ENCODE measurements at places on chromosomes 16 and 17.

DNA sequence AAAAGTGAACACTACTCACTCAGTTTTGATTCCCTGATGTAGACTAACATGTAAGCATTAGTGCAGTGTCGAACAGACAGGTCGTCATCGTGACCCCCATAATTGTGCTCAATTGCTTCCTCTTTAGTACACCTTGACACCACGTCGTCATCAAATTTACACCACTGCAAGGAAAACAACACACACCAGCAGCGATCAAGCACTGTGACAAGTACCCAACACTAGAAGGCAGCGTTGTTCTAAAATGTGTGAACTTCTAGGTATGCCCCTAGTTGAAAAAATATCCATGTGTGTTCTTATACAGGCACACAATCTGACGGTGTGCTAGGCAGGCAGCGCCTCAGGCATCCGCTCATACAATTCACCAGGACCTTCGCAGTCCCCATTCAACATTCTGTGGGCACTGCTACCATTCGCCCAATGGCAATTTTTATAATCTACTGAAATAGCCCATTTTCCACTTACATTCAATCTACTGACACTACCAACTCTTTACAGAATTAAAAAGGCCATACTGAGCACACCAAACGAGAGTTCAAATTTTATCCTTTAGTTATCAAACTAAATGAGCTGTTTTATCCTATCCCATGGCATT lies 23.1 kb downstream of the LITAFD start:
- peak; percentile 38 for DNase-seq

DNA sequence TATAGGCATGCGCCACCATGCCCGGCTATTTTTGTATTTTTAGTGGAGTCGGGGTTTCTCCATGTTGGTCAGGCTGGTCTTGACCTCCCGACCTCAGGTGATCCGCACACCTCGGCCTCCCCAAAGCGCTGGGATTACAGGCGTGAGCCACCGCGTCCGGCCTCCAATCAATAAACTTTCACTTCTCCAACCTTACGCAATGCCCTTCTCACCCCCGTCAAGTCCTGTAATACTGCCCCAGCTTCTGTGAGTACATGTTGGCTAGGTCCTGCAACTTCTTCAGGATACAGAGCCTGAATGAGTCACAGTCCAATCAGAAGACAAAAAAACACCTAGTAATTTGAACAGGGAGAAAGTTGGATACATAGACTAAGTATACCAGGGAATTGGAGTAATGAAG lies 47.1 kb upstream of the PHOSPHO1 start:
- DNase-seq = no peak

GRCh38 chr17:30534298-30534697 lies 57.1 kb downstream of the GOSR1 start:
- DNase-seq = no peak

DNA sequence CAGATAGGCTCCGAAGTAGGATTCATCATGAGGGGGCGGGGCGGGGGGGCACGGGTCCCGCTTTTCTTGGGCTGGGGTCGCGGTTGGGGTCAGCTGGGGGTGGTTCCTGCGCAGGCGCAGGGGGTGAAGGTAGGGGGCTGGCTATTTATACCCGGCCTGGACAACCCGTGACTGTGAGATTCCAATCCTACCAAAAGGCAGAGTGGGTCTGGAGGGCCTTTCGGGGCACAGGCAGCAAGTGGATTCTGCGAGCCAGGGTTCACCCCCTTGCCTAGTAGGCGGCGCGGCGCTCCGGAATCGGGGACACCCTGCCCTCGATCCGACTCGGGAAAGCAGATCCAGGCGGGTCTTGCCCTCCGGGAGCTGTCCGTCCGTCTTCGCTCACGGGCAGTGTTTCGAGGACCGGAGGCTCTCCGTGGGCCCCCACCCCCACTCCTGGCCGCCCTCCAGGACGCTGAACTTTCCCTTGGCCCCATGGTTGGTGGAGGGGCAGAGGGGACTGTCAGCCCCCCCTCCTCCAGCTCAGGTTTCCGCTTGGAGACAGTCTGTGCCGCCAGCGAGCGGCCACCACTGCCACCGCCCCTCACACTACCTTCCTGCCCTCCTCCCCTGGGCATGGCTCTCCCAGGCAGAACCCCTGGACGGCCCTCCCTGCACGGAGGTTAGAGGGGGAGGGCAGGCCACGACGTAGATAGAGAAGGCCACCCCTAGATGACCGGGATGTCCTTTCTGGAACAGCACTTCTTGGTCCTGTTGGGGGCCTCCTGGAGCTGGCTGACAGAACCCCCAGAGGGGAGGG lies 634 bp downstream of the SLC2A4 start:
- no peak for DNase-seq

- no peak for DNase-seq
Measured at GRCh38 chr16:1299012-1299867, 10.2 kb upstream of the UBE2I start.

DNA sequence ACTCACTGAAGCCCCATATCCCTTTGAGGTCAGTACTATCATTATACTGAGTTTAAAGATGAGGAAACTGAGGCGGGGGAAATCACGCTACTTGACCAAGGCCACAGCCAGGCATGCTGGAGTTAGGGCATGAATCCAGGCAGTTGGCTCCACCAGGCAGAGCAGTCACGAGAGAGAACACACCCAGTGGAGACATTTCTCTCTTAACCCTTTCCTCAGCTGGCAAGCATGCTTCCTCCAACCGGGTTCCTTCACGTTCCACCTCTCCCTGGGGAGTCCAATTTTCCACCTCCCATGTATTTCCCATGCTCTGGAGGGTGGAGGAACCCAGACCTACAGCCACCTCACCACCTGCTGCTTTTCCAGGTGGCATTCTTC lies 32.8 kb downstream of the VAC14 start:
- no peak for DNase-seq

DNA sequence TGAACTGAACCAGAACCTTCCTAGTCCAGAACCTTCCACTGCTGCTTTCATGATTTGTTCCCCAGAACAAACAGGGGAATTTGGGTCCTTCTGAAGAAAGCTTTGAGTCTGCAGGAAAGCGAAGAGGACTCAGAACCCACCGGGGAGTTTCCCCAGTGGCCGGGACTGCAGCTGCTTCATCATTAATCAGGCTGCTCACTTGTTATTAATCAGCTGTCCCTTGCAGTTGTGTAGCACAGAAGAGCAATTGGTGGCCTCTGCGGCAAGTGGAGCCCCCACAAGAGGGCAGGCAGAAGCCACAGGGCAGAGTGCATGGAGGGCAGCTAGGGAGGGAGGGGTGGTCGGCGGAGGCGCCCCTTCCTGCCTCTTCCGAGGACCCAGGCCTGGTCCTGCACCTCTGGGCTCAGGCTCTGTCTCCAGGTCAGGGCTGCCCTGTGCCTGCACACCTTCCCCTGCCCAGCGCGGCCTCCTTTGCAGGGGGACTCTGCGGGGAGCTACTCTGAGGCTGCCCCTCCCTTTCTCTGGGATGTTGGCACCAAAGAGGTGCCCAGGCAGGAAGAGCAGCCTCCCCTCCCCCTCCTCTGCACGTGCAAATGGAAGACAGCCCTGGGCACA lies 6.9 kb downstream of the CCL17 start:
- no peak for DNase-seq

- no peak for DNase-seq
Measured at GRCh38 chr17:45310380-45311324, 6.2 kb downstream of the MAP3K14 start.

DNA sequence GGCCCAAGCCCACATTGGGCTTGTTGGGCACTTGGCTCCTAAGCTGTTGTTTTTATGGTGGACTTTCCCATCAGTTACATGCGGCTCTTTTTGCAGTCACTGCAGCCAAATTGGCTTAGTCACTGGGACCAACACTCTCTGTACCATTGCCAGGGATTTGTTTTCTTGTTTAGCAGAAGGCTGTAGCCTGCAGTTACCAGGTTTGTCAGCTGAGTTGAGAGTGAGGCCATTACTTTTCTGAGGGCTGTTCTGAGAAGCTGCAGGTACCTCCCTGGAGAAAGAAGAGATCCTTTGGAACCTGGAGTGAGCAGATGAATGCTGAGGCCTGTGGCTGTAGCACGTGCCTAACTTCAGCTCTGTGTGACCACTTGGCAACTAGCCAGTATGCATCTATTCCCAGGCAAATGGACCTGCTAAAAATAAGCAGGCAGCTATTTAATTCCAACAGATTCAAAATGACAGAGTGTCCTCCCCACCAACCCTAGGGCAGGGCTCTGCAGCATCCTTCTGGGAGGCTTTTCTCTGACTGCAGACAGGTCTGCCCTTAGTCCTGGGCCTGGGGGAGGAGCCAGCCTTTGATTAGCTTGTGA lies 12.9 kb downstream of the AKAP1 start:
- DNase-seq = no peak

DNA sequence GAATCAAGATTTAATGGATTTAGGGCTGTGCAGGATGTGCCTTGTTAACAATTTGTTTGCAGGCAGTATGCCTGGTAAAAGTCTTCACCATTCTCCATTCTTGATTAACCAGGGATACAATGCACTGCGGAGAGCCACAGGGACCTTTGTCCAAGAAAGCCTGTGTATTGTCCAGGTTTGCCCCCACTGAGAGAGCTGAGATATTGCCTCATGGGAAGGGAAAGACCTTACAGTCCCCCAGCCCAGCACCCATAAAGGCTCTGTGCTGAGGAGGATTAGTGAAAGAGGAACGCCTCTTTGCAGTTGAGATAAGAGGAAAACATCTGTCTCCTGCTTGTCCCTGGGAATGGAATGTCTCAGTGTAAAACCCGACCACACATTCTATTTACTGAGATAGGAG lies 2169.6 kb downstream of the TP53TG3F start:
- no peak for DNase-seq

- no peak for DNase-seq
Measured at GRCh38 chr16:74078511-74079231, 217.9 kb upstream of the PSMD7 start.

- DNase-seq = no peak
Measured at GRCh38 chr16:77452243-77452642, 17.4 kb upstream of the ADAMTS18 start.

DNA sequence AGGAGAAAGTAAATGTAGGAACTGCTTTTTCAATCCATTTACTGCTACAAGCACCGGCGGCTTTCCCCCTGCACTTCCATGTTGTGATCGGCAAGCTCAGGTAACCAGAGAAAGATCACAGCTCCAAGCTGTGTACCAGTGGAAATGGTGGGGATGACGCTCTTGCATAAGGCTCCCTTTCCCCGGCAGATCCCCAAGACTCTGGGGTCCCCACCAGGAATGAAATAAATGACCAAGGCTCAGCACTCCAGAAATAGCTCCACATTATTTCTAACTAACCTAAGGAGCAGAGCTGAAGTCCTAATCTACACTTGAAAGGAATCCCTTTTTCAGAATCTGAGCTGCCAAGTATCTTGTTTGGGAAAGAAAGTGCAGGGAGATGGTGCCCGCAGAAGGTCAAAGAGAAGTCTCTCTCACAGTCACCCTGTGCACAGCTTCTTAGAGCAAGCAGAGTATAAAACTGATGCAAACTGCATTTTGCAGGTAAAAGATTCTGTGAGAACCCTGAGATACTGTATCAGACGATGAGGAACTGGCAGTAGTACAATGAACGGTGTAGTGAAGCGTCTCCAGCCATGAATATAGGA lies 11.1 kb downstream of the GRB2 start:
- no peak for DNase-seq

DNA sequence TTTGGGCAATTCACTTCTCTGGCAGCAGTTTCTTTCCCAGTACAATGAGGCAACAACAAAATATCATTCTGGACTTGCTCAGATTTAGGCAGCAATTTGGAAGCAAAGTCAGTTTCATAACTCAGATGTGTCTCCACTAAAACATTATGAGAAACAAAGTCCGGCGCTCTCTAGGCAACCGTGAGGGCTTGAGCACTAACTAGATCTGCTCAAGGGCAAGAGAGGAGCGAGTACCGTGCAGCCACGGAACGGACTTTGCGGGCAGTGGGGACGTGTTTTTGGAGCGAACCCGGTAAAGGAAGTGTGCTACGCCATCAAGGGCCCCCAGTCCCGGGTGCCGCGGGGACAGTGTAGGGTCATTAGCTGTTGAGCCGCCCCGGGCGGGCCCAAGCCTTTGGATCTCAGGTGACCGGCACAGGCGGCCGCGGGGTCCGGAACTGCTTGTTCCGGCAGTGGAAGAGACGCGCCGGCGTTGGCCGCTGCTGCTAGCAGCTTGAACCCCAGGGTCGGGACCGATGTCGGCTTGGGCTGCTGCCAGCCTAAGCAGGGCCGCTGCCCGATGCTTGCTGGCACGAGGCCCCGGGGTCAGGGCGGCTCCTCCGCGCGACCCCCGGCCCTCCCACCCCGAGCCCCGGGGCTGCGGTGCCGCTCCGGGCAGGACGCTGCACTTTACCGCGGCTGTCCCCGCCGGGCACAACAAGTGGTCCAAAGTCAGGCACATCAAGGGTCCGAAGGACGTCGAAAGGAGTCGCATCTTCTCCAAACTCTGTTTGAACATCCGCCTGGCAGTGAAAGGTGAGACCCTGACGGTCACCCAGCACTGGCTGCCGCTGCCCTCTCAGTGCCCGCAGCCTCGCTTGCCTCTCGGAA lies at the start of gene TACO1:
Gene TACO1 (plus strand): TSS at position 327 of the 870 bp plus-strand sequence. CDS start 189 bp downstream, at position 516.
- DNase-seq = peak; percentile 85

DNA sequence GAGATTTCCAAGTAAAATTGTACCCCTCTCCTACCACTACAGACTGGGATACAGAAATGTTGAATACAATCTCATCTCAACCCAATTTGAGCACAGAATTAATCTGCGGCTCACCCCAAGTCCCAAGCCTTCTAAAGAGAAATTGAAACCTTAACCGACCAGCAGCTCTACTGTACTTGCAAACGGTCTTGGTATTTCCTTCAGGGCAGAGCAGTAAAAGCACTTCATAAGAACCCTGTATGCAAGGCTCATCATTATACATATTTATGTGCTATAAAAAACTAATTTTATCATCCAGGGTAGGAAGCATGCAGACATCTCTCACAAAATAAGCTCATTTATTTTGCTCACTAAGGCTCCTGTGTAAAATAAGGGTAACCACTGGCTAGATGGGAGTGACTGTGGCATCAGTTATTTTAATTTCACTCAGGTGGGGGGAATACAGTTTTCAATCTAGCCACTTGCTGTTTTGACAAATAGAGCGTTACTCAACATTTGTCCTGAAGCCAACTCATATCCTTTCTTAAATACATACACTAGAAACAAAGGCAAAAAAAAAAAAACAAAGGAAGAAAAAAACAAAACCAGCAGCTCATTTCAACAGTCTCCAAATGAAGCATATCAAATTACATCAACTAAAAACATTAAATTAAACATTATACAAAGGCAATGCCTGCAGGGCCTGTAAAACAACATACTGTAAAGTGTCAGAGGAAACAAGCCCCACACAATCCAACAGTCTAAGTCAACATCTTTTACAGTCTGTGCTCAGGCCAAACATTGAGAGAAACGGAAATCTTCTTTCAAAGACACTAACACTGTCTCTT lies 65.0 kb downstream of the PARN start:
- peak; percentile 16 for DNase-seq

GRCh38 chr16:9199311-9199710 lies 107.9 kb downstream of the HAPSTR1 start:
- DNase-seq = no peak

GRCh38 chr16:49959552-49960277 lies 65.3 kb upstream of the CNEP1R1 start:
- no peak for DNase-seq

DNA sequence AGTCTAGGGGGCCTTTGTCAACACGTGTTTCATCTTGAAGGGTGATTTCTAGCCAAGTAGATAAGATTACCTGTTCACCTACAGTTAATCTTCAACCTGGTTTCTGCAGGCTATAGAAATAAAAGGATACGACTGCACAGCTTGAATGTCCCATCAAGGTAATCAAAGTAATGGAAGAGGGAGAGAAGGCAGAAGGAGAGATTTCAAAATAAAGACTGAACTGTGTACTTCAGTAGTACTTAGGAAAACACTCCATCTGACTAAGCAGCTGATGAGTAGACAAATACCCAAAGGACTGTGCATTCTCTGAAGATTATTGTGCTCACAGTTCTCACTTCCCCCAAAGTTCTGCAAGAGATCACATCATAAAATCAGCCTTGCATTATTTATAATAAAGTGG lies 5.8 kb upstream of the RFFL start:
- peak; percentile 47 for DNase-seq

Data from fibroblast of skin of right biceps (primary cell).